ENCODE measurements at places on chromosomes 7 and 10.

- DNase-seq = no peak
Measured at GRCh38 chr10:30190577-30191552, 131.5 kb upstream of the JCAD start.

- no peak for DNase-seq
Measured at GRCh38 chr10:76643511-76643911, 994.1 kb downstream of the KCNMA1 start.

DNA sequence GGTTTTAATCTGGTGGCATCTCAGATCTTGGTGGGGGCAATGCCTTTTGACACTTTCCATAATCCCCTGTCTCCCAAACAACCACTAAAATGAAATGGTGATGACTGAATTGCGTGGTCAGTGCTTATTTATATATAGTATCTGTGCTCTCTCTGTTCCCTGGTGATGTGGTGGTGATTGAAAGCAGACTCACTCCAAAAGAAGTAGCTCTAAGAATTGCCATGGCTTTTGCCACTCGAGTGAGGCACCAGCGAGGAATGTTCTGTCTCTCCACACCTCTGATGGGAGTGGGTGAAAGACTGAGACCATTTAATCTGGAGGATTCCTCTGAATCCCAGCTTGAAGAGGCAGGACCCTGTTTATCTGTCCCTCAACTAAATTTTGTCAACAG is 2.8 kb downstream of the DUSP5 start:
- no peak for DNase-seq

- DNase-seq = no peak
Measured at GRCh38 chr7:68694656-68695055, 903.6 kb upstream of the AUTS2 start.

- no peak for DNase-seq
Measured at GRCh38 chr7:116753130-116753529, 81.1 kb downstream of the MET start.

- DNase-seq = no peak
Measured at GRCh38 chr7:84497873-84498272, 303.3 kb upstream of the SEMA3A start.

DNA sequence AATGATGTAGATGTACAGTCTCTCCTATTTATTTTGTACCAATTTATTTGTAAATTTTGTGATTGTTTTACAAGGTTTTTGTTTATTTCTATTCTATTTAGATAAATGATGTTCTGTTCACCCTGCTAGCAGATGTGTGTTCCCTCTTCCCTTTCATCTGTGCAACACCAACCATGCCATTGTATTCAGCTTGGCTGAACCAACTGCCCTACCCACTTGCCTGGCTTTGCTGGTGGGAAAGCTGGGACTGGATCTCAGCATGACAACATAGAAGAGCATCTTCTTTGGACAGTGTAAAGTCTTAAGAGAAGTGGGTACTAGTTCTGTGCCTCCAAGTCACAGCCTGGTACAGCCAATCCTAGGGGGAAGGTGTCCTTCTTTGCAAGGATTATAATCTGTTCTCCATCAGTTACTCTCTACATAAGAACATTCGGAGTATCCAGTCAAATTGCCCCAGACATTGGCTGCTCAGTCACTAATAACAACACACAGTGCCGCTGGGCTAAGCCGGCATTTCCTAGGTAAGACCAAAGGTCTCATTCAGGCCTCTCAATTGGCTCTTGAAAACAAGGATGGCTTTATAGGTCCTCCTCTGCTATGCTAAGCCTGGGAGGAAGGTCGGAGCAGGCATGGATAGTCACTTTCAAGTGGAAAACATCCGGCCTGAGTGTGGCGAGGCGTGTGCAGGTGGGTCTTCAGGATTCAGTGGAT is 109.7 kb downstream of the NT5C2 start:
- DNase-seq = no peak

DNA sequence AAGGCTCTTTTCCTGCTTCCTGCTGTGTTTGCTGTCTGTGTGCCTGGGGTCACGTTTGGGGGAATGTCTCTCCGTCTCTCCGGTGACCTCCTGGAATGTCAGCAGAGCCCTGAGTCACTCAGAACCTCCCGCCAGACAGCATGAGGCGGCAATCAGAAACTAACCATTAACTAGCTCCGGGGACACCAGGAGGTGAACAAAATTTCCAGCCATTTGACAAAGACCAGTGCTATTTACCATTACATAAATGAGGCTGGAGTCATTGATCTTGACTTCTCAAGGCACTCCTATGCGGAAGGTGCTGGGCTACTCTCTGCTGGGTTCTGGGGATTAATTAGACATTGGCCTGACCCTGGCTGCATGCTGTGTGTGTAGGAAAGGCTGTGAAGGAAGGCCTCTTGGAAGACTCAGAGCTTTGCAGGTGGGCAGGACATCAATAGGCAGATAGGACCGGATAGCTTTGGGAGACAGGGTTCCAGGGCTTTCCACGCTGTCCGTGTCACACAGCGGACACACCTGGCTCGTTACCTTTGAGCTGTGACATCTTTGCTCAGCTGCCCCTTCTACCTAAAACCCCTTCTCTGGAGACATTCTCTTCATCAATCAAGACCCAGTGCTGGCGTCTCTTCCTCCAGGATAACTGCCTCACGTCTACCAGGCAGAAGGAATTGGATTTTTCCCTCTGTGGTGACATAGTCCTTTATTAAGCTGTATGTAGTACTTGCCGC is 77.0 kb downstream of the PFKFB3 start:
- no peak for DNase-seq
